ENCODE measurements at places on chromosomes 4 and X.

DNA sequence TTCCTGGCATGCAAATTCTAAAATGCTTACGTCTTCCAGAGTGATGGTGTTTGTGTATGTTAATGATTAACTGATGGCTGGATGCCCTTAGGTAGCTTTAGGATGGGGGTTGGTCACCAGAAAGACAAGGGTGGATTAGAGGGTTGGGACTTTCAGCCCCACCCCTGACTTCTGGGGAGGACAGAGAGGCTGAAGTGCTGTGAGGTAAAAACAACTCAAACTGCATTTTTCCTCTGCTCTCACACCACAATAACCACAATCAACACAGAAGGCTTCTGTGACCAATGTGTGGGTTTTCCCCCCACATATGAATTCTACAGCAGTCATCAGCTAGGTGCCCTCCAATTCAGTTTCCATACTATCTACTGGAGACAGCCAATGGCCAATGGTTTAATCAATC lies 18.7 kb upstream of the DDIT4L start:
- H3K27me3 ChIP-seq, result peaks cover 18% of the 10 kb centered on the region
- peaks cover 9% of the 10 kb centered on the region for H3K4me1 ChIP-seq
- no peak overlapping the region for H3K27ac ChIP-seq
- H3K36me3 ChIP-seq, result no peaks in the 10 kb centered on the region

DNA sequence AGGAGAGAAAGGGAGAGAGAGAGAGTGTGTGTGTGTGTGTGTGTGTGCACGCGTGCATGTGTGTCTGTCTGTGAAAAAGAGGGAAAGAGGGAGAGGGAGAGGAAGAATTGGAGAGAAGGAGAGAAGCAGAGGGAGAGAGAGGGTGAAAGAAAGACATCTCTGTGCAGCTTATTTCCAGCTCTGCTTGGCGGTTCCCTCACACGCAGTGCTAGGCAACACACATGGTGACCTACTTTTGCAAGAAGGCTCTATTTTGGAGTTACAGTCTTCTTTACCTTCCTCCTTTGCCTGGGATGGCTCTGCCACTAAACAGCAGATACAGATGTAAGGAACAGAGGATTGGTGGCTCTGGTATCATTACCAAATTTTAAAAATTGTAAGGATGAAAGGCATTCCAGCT lies 40.1 kb downstream of the SLC16A2 start:
- no peak overlapping the region for H3K4me3 ChIP-seq
- no peaks in the 10 kb centered on the region for H3K36me3 ChIP-seq
- H3K4me1 ChIP-seq, result peaks cover 2% of the 10 kb centered on the region

- no peak for DNase-seq
- no peak overlapping the region for H3K4me3 ChIP-seq
- H3K27ac ChIP-seq, result no peak overlapping the region
Observed at GRCh38 chrX:83829874-83830273, 31.1 kb upstream of the CYLC1 start.

GRCh38 chr4:10288830-10289537 lies 168.2 kb downstream of the ZNF518B start:
- H3K4me3 ChIP-seq, result no peak overlapping the region
- DNase-seq, result no peak
- no peaks in the 10 kb centered on the region for H3K36me3 ChIP-seq

DNA sequence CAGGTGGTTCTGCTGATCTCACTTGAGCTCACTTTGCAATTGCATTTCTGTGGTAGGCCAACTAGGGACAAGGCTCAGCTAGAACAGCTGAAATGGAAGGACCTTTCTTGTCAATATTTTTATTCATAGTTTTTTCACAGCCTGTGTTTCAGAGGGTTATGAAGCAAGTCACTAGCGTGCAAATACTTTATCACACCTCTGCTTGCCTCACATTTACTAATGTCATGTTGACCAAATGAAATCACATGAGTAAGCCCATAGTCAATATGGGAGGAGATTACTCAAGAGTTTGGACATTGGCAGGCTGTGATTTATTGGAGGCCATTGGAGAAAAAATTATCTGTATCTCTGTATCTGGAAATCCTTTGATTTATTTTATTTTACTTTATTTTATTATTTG lies 628.3 kb upstream of the EPHA5 start:
- DNase-seq, result no peak
- H3K4me3 ChIP-seq, result no peak overlapping the region
- H3K4me1 ChIP-seq, result no peaks in the 10 kb centered on the region
- no peaks in the 10 kb centered on the region for H3K27me3 ChIP-seq
- H3K27ac ChIP-seq, result no peak overlapping the region
- no peaks in the 10 kb centered on the region for H3K36me3 ChIP-seq

- H3K36me3 ChIP-seq, result no peaks in the 10 kb centered on the region
- H3K4me3 ChIP-seq, result no peak overlapping the region
- H3K4me1 ChIP-seq, result no peaks in the 10 kb centered on the region
- peaks cover 26% of the 10 kb centered on the region for H3K27me3 ChIP-seq
Observed at GRCh38 chr4:110503270-110504083, 27.5 kb downstream of the ENPEP start.

GRCh38 chrX:12986164-12986779 lies 11.4 kb downstream of the TMSB4X start:
- no peak for DNase-seq
- peak overlapping the region; percentile 80 for H3K27ac ChIP-seq
- peaks cover 10% of the 10 kb centered on the region for H3K36me3 ChIP-seq
- no peaks in the 10 kb centered on the region for H3K27me3 ChIP-seq
- peak overlapping the region; percentile 82 for H3K4me3 ChIP-seq
- peaks cover 52% of the 10 kb centered on the region for H3K4me1 ChIP-seq

- H3K27me3 ChIP-seq, result no peaks in the 10 kb centered on the region
- no peak overlapping the region for H3K27ac ChIP-seq
- no peaks in the 10 kb centered on the region for H3K36me3 ChIP-seq
Observed at GRCh38 chr4:14217401-14217800, 589.9 kb upstream of the BOD1L1 start.

DNA sequence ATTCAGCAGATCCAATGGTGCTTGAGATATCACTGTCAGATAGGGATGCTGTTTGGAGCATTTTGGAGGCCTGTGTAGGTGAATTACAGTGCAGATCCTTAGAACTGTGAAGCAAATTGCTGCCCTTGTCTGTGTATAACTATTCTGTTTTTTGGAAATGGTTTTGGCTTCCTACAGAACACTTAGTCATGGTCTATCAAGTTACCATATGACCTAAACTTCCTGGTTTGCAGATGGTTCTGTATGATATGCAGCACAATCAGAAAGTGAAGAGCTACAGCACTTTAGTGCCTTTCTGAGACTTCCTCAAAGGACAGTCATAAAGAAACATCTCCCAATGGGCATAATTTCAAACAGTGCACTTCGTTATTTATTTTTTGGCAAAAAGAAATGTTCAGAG lies 688.6 kb downstream of the SH3BGRL start:
- H3K27ac ChIP-seq, result no peak overlapping the region
- no peaks in the 10 kb centered on the region for H3K4me1 ChIP-seq
- no peak for DNase-seq

GRCh38 chrX:77693594-77693993 lies 92.4 kb downstream of the ATRX start:
- H3K27me3 ChIP-seq, result no peaks in the 10 kb centered on the region
- peaks cover under 1% of the 10 kb centered on the region for H3K36me3 ChIP-seq
- H3K4me1 ChIP-seq, result no peaks in the 10 kb centered on the region
- DNase-seq, result no peak
- H3K27ac ChIP-seq, result peak overlapping the region; percentile 7

- H3K36me3 ChIP-seq, result no peaks in the 10 kb centered on the region
- DNase-seq, result no peak
- no peak overlapping the region for H3K4me3 ChIP-seq
- no peak overlapping the region for H3K27ac ChIP-seq
- H3K4me1 ChIP-seq, result no peaks in the 10 kb centered on the region
- no peaks in the 10 kb centered on the region for H3K27me3 ChIP-seq
Observed at GRCh38 chr4:31016322-31017061, 296.3 kb downstream of the PCDH7 start.

DNA sequence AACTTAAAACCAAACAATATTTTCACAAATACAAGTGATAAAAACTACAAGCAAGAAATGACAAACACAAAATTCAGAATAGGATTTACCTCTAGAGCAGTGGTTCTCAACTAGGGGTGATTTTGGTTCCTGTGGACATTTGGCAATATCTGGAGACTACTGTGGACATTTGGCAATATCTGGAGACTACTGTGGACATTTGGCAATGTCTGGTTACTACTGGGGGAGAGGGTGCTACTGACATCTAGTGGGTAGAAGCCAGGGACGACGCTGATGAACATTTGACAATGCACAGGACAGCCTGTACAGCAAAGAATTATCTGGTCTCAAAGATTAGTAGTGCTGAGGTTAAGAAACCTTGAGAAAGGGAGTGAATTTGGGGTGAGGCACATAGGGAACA lies 169.8 kb downstream of the CLCN4 start:
- H3K27me3 ChIP-seq, result peaks cover 2% of the 10 kb centered on the region
- no peaks in the 10 kb centered on the region for H3K36me3 ChIP-seq
- H3K4me3 ChIP-seq, result no peak overlapping the region
- no peak overlapping the region for H3K27ac ChIP-seq
- H3K4me1 ChIP-seq, result no peaks in the 10 kb centered on the region

DNA sequence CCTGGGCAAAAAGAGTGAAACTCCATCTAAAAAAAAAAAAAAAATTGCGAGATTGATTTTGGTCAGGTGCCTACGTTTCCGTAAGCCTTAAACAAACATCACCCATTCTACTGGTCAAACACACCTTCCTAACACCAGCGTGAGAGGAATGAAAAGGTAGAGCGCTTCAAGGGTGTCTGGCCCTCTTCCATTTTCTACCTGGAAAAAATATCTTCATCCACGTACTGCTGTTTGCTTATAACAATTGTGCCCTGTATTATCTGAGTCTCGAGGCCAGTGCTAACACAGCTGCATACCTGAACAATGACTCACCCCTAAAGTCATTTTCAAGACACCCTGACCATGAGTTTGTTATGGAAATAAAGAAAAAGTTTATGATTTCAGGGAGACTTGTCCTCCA lies 13.9 kb downstream of the TMSB4X start:
- H3K27ac ChIP-seq, result no peak overlapping the region
- DNase-seq, result no peak
- peaks cover 10% of the 10 kb centered on the region for H3K36me3 ChIP-seq
- H3K27me3 ChIP-seq, result no peaks in the 10 kb centered on the region

GRCh38 chr4:130056286-130056685 lies 960.3 kb downstream of the C4orf33 start:
- H3K27me3 ChIP-seq, result no peaks in the 10 kb centered on the region
- DNase-seq, result no peak
- no peak overlapping the region for H3K27ac ChIP-seq
- H3K36me3 ChIP-seq, result no peaks in the 10 kb centered on the region
- no peak overlapping the region for H3K4me3 ChIP-seq
- H3K4me1 ChIP-seq, result no peaks in the 10 kb centered on the region

DNA sequence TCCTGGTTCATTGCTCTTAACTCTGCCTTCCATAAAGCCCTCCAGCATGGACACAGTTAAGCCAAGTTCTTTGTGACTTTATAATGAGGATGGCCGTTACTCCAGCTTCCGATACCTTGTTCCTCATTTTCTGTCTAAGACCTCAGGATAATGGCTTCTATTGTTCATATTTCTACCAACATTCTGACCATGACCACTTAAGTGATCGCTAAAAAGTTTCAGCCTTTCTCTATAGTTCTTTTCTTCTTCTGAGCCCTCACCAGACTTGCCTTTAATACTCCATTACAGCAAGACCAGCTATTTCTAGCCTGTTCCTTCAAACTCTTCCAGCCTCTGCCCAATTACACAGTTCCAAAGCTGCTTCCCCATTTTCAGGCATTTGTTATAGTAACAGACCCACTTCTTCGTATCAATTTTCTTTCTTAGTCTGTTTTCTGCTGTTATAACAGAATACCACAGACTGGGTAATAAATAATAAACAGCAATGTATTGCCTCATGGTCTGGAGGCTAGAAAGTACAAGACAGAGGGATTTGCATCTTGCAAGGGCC lies 12.3 kb downstream of the RNF175 start:
- H3K4me1 ChIP-seq, result no peaks in the 10 kb centered on the region
- H3K27ac ChIP-seq, result no peak overlapping the region
- H3K4me3 ChIP-seq, result no peak overlapping the region
- no peaks in the 10 kb centered on the region for H3K36me3 ChIP-seq
- H3K27me3 ChIP-seq, result peaks cover 10% of the 10 kb centered on the region
- no peak for DNase-seq

GRCh38 chr4:118086344-118086743 lies 52.1 kb downstream of the NDST3 start:
- H3K27me3 ChIP-seq, result no peaks in the 10 kb centered on the region
- H3K4me3 ChIP-seq, result no peak overlapping the region
- H3K4me1 ChIP-seq, result no peaks in the 10 kb centered on the region
- no peaks in the 10 kb centered on the region for H3K36me3 ChIP-seq
- no peak overlapping the region for H3K27ac ChIP-seq

GRCh38 chr4:3190549-3190948 lies 58.4 kb upstream of the MSANTD1 start:
- H3K27ac ChIP-seq, result no peak overlapping the region
- no peak overlapping the region for H3K4me3 ChIP-seq
- peaks cover 59% of the 10 kb centered on the region for H3K4me1 ChIP-seq
- DNase-seq, result no peak
- peaks cover 21% of the 10 kb centered on the region for H3K36me3 ChIP-seq

- no peaks in the 10 kb centered on the region for H3K4me1 ChIP-seq
- H3K4me3 ChIP-seq, result no peak overlapping the region
- DNase-seq, result peak; percentile 3
- no peaks in the 10 kb centered on the region for H3K27me3 ChIP-seq
- no peak overlapping the region for H3K27ac ChIP-seq
- peaks cover 13% of the 10 kb centered on the region for H3K36me3 ChIP-seq
Observed at GRCh38 chr4:8451440-8452182, 11.0 kb downstream of the TRMT44 start.

- no peak for DNase-seq
- peaks cover 4% of the 10 kb centered on the region for H3K27me3 ChIP-seq
- H3K36me3 ChIP-seq, result peaks cover 13% of the 10 kb centered on the region
- H3K4me3 ChIP-seq, result no peak overlapping the region
Observed at GRCh38 chr4:54802336-54802735, 144.6 kb downstream of the KIT start.

DNA sequence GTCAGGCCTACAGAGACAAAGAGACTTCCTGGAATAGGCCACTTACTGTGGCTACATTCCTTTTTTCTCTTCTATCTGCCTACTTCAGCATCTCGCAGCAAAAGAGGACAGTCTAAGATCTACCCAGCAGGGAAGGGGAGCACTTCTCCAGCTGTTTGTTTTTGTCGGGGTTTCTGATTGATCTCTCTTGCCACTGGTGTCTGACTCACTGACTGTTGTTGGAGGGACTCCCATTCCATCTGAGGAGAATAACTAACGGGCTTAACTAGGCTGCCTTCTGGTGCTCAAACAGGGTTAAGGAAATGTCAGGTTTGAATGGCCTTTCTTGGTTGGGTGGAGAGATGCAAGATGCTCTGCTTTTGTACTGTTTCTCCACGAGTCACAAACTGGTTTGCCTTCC lies 100.2 kb upstream of the TMEM164 start:
- H3K4me1 ChIP-seq, result no peaks in the 10 kb centered on the region
- DNase-seq, result no peak
- no peak overlapping the region for H3K27ac ChIP-seq
- H3K27me3 ChIP-seq, result peaks cover 30% of the 10 kb centered on the region

DNA sequence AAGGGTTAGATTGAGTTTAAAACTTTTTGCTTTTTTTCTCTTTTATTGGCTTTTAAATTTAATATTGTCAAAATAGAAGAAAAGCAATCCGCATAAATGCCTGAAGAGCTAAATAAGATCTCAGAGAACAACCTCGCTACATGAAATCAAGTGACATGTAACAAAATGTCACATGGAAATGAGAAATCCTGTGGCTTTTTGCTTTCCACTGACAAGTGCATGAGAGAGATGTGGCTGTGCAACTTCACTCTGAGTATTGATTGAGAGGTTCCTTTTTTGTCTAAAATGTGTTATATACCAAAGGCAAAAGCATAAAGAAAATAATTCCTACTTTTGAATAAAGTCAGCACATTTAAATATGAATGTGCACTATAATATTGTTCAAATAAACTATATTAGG lies 263.5 kb downstream of the MAPK10 start:
- H3K27ac ChIP-seq, result no peak overlapping the region
- no peaks in the 10 kb centered on the region for H3K27me3 ChIP-seq
- H3K4me1 ChIP-seq, result no peaks in the 10 kb centered on the region
- no peak overlapping the region for H3K4me3 ChIP-seq
